COR-L47 (cell line): ENCODE measurements at places on chromosomes 4 and X.

DNA sequence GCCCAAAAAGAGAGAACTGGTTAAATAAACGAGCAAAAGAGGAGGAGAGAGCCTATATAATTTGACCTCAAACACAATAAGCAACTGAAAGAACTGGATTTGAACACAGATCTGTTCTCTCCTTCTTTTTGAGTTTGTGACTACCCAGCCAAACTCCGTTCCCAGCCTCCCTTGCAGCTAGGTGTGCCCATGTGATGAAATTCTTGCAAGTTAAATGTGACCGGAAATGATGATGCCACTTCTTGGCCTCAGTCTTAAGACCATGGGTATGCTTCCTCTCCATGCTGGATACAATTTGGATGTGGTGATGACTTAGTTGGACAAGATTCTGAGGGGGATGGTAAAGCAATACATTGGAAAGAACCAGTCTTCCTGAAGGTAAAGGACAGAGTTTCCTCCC, 204.1 kb downstream of the PTTG2 start:
- no peak for DNase-seq

GRCh38 chrX:44392767-44393166, 49.3 kb upstream of the EFHC2 start:
- no peak for DNase-seq

DNA sequence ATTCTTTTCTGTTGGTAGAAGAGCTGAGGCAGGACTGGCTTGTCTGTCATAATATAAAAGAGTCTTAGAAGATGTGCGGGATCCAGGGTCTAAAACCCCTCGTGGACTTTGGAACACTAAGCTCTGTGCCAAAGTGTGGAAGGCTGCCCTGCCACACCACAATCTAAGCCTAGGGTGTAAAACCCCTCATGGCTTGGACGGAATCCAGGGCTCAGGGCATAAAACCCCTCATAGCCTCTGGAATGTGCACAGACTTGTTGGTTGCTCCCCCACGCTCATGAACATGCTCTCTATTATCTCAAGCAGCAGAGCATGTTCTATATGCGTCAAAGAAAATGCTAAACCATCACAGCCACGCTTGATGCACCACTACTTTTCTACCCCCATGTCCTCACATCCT, 483.6 kb downstream of the GABRG1 start:
- no peak for DNase-seq

- DNase-seq, result no peak
Observed at GRCh38 chrX:88439935-88440334, 307.1 kb upstream of the CPXCR1 start.

DNA sequence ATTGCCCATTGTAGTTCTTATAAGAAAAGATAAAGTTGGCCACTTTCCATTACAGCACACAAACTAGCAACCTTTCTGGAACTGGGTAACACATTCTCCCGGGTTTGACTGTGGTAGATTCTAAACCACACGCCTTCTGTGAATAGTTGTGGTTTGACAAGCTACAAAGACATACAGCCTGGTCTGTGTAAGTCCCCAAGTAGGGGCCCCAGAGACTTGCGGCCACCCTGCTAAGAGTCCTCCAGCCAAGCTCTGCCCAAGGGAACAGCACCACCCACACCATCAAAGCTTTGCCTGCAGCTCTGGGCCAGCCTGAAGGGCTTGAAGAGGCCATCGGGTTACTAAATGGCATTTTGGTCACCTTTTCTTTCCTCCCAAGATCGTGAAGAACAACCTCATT, 203.4 kb downstream of the MAML3 start:
- no peak for DNase-seq
